ENCODE measurements at places on chromosomes 4 and X.

DNA sequence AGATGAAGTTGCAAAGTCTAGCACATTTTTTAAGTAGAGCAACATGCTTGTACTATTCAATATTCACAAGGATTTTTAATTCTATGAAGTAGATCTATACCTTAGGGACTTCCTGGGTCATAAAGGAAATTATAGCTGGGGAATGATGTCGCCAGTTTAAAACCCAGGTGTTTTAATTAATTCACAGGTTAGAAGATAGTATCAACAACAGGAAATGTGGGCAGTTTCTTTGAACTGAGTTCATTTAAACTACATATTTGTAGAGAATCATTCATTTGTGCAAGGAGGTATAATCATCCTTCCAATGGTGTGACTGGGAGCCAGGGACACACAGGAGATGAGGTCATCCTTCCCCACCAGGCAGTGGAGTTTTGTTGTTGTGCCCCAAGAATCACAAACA lies 181.3 kb upstream of the KLF3 start:
- no peak for DNase-seq

DNA sequence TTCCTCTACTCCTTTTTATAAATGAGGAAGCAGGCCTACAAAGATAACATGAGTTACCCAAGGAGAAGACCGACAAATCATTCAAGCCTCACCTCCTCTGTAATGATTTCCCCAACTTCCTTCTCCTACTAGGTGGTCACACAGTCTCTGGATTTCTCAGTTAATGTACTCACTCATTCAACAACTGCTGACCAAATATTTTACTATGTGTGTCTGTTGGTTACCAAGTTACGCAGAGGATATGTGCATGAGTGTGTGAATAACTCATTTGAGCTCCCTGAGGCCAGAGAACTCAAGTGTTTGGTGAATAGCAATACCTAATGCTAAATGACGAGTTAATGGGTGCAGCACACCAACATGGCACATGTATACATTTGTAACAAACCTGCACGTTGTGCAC lies 10.4 kb downstream of the CASK start:
- DNase-seq: no peak

- DNase-seq: no peak
Observed at GRCh38 chrX:68995386-68995779, 166.6 kb downstream of the EFNB1 start.

GRCh38 chrX:73447311-73447794 lies 500 bp downstream of the CDX4 start:
- DNase-seq: no peak

DNA sequence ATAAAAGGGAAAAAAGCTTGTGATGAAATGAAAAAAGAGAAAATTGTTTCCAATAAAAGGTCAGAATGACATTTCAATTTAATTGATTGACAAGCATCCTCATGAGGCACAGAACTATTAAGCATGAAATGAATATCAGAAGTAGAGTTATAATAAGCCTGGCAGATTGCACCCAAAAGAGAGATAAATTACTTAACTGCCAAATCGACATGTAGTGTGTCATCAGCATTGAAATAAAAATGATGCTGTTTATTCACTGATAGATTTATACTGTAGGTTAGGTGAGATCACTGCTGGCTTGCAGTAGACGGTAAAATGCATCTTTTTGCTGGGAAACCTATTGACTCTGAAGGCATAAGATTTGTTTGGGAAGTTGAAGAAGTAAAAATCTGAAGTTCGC lies 507.2 kb downstream of the FSTL5 start:
- DNase-seq: no peak

GRCh38 chrX:35380808-35381700 lies 417.1 kb upstream of the MAGEB16 start:
- no peak for DNase-seq

DNA sequence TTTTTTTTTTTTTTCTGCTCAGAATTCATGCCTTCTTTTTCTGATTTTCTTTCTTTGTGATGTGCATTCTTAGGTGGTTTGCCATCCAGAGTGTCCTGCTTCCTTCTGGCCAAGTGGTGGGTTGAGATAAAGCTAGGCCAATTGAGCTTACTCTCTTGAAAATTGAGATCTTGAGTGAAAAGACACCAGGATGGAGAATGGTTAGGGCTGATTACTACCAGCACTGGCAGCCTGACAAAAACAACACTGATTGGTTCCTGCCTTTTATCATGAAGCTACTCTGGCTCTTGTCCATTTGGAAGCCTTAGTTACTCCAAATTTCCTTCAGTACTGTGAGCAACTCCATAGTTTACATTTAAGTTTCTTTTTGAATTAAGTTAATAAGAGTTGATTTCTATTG lies 404.0 kb downstream of the PPARGC1A start:
- no peak for DNase-seq

DNA sequence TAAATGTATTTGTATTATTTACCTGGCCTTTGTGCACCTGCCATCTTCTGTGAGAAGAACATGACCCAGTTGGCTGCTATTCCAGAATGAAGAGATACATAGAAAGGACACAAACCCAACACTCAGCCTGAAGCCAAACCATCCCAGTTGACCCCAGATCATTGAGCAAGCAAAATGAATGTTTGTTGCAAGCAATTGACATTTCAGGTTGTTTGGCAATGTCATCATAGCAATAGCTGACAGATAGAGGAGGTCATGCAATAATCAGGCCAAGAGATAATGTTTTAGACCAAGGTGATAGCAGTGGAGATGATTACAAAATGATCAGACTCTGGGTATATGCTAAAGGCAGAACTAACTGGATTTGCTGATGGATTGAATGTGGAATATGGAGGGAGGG lies 71.2 kb upstream of the TMEM164 start:
- no peak for DNase-seq

DNA sequence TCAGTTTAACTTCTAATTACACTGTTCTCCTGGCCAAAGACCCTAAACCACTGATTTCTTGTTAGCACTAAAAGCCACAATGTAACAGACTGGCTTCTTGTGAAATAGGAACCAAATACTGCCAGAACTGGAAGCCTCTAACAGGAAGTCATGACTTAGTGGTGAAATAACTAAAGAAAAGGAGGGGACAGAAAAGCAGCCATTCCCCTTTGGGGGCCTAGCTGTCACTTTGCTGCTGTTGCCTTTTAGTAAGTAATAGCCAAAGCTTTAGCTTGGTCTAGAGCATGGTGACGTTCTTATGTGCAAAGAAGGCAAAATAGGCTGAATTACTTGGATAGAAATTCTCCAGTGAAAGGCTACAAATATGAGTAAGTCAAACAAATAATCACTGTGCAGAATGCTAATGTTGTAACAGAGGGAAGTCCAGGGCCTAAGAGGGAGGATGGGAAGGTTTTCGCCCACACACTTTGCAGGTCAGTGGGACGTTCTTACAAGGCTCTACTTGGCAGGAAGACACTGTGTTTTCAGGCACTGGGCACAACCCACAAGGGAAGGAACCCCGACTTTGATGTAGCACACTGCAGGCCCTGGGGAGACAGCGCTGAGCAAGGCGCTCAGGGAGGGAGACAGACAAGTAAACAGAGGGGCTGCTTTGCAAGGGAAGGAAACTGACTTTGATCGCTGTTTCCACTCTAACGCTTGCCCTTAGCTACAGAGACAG lies 16.7 kb downstream of the GAB3 start:
- no peak for DNase-seq

GRCh38 chrX:47608130-47608810 lies 11.4 kb downstream of the SYN1 start:
- DNase-seq: no peak

DNA sequence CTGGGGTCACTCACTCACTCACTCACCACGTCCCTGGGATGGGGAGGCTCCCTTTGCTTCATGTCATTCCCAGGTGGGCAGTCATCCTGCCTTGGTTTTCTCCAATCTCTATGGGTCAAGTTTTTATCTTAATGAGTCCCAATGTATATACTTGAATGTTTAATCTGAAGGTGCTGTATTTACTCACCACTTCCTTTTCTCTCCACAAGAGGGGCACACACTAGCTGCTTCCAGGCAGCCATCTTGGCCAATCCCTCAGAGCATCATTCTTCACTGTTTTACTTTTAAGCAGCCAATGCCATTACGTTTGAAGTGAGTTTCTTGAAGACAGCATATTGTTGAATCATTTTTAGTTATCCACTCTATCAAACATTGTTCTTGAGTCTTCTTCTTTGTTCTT lies 153.4 kb upstream of the ARSJ start:
- no peak for DNase-seq

GRCh38 chr4:1056671-1057402 lies 45.4 kb downstream of the FGFRL1 start:
- DNase-seq: no peak

GRCh38 chr4:2406406-2406805 lies 12.0 kb downstream of the ZFYVE28 start:
- DNase-seq: no peak

DNA sequence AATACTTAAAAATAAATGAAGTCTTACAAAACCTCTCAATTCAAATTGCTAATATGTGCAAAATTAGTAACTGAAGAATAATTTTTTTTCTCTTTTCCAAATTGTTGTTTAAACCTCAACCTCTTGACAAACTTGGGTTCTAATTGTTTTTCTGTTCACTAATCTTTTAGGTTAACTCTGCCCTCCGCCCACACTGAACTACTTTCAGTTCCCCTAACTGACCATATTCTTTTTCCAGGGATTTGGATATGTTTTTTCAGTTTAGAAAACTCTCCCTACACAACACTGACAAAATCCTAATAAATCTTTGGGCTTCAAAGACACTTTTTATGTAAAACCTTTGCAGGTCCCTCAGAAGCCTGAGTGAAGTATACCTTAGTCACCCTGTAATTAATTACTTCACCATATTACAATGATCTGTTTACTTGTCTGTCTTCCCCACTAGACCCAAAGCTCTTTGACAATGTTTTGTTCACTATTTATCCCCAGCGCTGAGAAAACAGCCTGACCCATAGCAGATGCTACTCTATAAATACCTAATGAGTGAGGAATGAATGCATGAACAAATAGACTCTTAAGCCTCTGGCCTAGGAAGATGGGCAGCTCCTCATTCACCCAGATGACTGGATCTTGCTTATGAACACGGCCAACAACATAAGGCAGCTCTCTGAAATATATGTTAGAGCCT lies 134.9 kb downstream of the MAML3 start:
- no peak for DNase-seq

GRCh38 chrX:109871121-109871888 lies 131.6 kb upstream of the TMEM164 start:
- no peak for DNase-seq

DNA sequence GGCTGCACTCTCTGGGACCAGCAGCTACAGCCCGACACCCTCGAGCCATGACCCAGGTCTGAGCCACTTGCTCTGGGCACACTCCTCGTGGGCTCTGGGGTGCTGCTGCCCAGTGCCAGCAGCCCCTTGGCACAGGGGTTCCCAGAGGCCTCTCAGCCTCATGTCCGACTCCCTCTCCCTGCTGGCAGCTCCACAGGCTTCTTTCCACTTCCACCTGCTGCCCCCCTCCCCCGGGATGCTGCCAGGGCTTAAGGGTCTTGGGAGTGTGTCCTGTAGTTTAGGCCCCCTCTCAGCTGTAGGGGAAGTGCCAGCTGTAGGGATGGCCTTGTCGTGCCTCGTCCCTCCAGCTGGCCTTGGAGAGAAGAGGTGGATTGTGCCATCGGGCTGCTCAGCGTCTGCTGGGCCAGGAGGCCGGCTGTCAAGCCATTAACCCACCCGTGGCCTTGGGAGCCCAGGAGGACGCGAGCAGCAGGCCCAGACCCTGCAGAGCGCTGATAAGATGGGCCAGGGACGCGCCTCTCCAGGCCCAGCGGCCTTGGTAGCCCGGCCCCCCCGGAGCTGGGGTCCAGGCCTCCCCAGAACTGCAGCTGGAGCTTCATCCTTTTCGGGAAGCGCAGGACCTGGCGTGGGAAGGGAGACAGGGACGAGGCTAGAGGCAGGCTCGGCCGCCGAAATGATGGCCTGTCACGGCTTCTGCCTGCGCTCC lies 1.0 kb upstream of the USP27X start:
- DNase-seq: no peak

DNA sequence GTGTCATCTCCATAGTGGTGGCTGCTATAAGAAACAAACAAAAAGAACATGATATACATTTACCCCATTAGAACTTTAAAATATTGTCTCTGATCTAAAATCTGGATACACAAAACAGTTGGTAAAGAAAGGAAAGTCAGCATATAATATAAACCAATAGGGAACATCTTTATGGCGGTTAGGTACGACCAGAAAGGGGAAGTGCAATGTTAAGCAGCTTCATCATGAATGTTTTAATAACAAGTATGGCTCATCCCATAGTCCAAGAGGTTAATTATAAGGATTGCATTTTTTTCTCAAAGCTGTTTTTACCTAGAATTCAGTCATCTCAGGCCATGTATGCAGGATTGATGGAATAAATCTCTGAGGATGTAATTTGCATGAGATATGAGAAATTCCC lies 1869.7 kb downstream of the PCDH7 start:
- DNase-seq: no peak

DNA sequence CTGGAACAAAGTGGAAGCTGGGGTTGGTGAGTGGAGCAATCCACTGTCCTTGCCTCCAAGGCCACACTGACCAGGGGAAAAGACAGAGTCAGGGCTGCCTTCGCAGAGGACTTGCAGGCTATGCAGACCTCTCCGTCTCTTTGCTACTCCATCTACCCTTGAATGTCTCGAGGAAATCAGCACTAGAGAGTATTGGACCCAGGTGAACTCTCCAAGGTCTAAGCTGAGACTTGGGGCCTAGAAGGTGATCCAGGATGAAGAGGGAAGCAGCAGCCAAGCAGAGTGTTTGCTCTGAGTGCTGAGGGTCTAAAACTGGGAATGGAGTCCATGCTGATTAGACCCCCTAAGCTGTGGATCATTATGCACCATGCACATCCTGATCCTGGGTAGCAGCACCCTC lies 54.5 kb downstream of the ANXA3 start:
- DNase-seq: no peak

DNA sequence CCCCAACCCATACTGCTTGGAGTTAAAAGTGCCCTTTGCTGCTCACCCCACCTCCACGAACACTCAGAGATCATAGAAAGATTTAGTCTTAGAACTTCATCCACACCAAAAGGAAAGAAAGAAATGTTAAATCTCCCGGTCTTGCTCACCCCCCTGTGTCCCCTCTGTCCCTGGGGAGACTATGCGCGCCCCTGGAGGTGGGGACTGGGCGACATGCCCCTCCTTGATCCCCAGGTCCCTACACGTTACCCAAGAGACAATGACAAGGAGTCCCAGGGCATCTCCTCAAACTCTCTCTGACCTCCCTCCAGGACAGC lies 620 bp downstream of the ITM2A start:
- no peak for DNase-seq

- DNase-seq: no peak
Observed at GRCh38 chr4:48752726-48753125, 27.4 kb downstream of the FRYL start.

DNA sequence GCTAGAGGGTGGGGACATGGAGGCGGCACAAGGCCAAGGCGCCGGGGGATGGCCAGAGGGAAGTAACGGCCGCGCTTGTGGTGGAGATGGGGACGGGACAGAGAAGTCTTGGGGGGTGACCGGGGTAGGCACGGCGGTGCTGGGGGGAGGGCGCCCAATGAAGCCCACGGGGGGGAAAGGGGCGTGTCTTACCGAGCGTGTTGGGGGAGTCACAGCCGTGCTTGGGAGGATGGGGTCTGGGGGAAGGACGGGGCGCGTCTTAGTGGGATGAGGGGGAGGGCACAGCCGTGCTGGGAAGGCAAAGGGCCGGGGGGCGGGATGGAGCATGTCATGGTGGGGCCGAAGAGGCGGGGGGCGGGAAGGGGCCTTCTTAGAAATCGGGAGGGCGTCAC lies 952 bp downstream of the ARSD start:
- DNase-seq: no peak

- no peak for DNase-seq
Observed at GRCh38 chr4:153099391-153100140, 104.7 kb upstream of the TRIM2 start.

- no peak for DNase-seq
Observed at GRCh38 chr4:55524844-55525571, 21.7 kb downstream of the CLOCK start.

- DNase-seq: no peak
Observed at GRCh38 chr4:156173486-156173885, 219.8 kb upstream of the CTSO start.
